ENCODE measurements at places on chromosomes 6 and 20.

GRCh38 chr6:108561742-108562502 lies 1.2 kb downstream of the FOXO3 start:
- no peak for DNase-seq

DNA sequence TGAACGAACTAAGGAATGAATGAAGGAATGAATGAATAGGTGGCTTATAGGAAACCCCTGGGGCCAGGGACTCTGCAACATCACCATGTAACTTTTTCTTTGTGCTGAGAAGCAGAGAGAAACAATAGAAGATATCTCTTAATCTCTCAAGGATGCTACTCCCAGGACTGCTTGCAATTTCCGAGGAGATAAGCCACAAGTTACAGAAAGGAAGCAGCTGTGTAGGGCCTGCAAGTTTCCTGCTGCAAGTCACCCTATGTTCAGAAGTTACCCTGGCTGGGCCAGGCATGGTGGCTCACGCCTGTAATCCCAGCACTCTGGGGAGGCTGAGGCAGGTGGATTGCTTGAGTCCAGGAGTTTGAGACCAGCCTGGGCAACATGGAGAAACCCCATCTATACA lies 7.3 kb upstream of the MAVS start:
- DNase-seq, result no peak

DNA sequence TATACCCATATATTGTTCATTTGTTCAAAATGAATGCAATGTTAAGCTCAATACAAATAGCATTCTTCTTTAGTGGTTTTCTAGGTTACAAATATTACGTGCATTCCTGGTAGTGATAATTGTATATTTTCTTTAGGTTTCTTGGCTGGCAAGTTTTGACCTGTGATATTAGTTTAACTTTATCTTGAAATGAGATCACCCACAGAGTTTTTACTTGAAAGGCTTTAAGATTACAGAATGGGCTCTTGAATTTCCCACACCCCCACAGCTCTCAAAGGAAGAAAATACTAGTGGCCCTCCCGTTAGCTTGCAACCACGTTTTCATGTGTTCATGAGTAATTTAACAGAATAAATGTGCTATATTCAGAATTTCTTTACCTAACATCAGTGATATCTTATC lies 1315.5 kb upstream of the GJE1 start:
- no peak for DNase-seq

GRCh38 chr20:59771506-59772372 lies 161.7 kb downstream of the SYCP2 start:
- no peak for DNase-seq

- DNase-seq, result no peak
Observed at GRCh38 chr6:48835421-48835958, 627.6 kb downstream of the MMUT start.

DNA sequence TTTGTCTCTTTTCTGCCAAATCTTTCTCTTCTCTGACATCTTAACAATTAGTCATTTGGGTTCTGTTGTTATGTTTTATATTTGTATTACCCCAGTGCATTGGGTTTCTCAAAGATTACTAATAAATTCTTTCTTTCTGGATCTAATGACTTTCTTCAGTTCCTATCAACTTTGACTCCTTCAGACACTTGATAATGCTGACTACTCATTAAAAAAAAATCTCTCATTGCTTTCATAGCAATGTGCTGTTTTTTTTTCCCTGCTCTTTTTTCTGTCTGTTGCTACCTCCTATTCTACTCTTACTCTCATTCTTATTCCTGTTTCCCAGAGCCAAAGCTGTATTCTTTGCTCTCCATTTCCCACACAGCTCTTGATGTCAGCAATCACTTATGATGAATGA lies 81.3 kb upstream of the MAP3K7 start:
- DNase-seq, result no peak

DNA sequence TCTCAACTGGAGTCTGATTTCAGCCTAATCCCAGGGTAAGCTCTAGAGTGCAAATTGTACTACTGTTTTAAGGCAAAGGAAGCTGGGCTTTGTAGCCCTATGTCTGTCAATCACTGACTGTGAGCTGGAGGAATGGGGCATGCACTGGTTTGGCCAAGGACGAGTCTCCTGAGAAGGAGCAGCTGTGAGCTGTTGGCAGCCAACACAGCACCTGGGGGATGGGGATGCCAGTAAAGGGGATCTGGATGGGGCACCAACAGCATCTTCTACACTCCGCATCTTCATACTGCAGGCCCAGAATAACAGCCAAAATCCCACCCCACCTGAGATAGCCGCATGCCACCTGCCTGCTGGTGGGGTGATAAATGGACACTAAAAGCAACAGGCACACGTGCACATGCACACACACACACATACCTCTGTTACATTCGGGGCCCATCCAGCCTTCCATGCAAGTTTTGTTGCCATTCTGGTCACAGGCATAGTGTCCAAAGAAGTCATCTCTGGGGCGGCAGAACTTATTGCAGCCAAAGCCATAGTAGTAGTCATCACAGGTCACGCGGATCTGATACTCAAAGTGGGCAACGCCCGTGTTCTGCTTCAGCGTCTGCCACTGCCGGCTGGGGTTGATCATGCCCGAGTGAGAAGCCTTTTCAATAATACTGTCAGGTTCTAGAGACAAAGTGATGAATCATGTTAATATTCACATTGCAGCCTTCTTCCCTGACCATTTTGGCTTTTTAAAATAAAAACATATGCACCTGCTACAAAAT lies 15.6 kb downstream of the JAG1 start:
- no peak for DNase-seq

GRCh38 chr20:50038574-50038991 lies 55.8 kb downstream of the SNAI1 start:
- no peak for DNase-seq

DNA sequence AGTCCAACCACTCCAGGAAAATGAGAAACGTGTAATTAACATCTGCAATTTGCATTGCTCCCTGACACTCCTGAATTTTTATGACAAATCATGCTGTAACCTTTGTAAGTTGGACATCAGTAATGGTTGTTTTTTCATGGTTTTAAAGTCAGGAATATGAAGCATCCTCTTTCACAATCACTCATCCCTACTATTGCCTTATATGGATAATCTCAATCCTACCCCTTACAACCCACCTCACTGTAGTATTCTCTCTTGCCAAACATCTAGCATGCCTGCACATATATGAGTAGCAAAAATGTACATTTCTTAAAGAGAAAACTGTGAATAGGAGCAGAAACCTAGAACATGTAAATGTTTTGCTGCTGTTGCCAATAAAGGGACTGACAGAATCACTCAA lies 729.5 kb downstream of the KIF16B start:
- no peak for DNase-seq

- peak; percentile 39 for DNase-seq
Observed at GRCh38 chr6:93416571-93417420, 2.6 kb downstream of the EPHA7 start.

GRCh38 chr20:23141450-23142161 lies 55.5 kb upstream of the CD93 start:
- DNase-seq, result no peak

GRCh38 chr6:62968834-62969233 lies 242.4 kb upstream of the FKBP1C start:
- no peak for DNase-seq

GRCh38 chr20:63979229-63979556 lies 249 bp downstream of the SAMD10 start:
- DNase-seq, result no peak

- no peak for DNase-seq
Observed at GRCh38 chr6:112305795-112306564, 41.1 kb upstream of the RFPL4B start.

DNA sequence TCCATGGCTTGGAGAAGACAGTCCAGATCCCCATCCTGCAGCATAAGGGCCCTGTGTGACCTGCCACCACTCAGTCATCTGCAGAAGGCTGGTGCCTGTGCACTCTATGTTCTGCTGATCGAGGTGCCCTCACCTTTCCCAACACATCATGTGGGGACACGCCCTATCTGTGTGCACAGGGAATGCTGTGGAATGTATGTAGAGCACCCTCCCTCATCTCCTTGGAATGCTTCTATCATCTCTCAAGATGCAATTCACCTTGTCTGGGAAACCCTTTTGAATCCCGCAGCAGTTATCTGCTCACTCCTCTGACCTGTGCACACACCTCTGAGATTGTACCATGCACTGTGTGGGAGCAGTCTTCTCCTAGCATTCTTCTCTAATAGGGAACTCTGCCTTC lies 207.2 kb upstream of the SSTR4 start:
- DNase-seq, result no peak

DNA sequence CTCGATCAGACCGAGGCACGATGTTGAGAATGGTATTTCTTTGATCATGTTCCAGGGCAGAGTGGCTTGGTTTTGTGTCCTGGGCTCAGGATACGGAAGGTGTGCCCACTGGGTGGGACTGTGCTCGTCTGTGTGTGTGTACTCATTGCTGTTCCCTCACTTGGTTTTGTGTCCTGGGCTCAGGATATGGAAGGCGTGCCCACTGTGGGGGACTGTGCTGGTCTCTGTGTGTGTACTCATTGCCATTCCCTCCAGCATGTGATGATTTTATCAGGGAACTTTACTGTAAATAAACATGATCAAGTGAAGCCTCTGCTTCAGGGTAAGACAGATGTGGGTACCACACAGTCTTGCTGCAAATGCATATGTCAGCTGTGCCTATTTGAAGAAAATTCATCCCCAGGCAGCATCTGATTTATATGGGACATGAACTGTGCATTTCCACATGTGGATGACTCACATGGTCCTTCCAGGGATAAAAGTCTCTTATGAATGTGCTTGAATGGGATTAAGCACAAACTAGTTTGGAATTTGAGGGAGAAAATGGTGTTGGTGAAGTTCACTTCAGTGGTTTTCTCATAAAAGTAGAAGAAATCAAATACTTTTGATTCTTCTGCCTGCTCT lies 274.3 kb downstream of the QKI start:
- DNase-seq, result no peak

- no peak for DNase-seq
Observed at GRCh38 chr6:165580136-165580535, 82.9 kb downstream of the PDE10A start.

DNA sequence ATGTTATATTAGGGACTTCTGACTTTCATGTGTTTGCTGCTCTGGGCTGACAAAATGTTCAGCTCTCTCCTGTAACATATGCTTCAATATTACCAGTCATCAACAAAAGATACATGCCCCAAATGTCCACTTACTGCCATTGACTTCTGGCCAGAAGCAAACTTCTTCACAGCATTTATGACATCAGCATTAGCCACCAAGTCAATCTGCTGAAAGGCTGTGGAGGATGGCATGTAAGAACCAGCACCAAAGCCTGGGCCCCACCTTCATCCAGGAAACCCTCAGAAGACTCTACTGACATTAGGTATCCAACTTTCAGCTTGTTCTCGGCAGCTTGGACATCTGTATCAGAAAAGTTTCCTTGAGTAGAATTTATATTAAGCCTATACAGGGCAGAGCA lies 595.5 kb downstream of the COL12A1 start:
- DNase-seq, result no peak

GRCh38 chr6:159572439-159573110 lies 120.5 kb downstream of the SOD2 start:
- DNase-seq, result no peak

DNA sequence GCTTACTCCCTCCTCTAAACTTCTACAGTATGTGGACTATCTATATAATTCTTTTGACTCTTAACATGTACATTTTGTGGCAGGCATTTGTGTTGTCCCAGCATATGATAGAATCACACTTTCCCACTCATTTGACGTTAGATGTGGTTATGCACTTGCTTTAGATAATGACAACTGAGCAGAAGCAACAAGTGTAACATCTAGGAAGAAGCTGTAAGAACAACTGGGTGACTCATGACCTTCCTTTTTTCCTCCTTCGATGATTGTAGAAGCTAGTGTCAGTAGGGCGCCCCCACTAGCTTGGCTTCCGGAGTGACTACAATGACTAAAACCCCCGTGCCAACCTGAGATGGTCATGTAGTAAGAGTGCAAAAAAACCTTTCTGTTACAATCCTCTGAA lies 74.6 kb upstream of the CEP85L start:
- DNase-seq, result no peak

DNA sequence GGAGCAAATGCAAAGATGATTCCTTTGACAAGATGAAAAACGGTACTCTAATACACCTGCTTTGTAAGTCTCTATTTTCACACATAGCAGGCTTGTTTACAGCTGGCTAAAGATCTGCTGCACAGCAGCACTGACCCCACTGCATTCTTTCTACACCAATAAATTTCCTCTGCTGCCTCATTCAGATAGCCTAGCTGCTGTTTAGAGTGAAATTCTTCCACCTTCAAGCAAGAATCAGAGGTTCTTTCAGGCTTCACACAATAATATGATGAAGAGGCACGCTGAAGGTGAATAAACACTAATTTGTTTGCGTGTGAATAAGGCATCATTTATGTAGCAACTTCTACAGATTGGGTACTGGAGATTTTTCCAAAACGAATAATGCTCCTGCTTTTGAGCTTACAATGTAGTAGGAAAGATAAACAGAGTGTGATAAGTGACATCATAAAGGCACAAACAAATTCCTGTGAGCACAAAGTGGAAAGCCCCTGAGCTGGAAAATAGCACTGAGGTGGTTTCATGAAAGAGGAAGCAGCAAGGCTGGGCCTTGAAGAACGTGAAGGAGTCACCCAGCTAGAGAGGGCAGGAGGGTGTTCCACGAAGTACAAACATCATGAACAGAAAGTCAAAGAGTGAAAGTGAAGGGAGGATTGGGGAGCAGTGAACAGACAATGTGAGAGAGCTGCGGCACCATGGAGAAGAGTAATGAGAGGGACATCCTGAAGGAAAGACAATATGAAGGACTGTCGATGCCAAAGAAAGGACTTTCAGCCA lies 543.4 kb downstream of the CD83 start:
- no peak for DNase-seq

- DNase-seq, result no peak
Observed at GRCh38 chr20:61027218-61027617, 224.8 kb upstream of the CDH4 start.

- no peak for DNase-seq
Observed at GRCh38 chr6:46453216-46453615, 38.0 kb downstream of the RCAN2 start.

GRCh38 chr6:169528755-169529154 lies 173.1 kb downstream of the WDR27 start:
- DNase-seq, result no peak

DNA sequence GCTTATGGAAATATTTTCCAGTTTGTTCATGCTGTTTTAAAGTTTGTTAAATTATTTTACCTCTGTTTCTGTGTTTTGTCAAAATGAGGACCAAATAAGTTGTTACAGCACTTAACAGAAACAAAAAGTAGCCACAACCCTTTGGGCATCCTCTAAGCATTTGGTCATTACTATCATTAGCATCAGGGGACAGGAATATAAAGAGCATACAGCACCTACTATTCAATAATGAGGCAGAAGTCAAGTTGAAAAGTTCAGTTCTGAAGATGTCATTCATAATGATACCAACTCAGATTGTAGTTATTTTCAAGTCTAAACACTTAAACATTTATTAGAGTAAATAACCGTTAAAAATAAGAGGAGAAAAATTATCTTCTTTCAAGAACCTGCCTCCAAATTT lies 862.3 kb upstream of the FLRT3 start:
- DNase-seq, result no peak

GRCh38 chr6:168441434-168442391 lies 729 bp downstream of the SMOC2 start:
- DNase-seq, result no peak

Data from right renal cortex interstitium (tissue), 3 donors.